ENCODE measurements at places on chromosomes 7 and 10.

- DNase-seq, result no peak
Measured at GRCh38 chr10:69211104-69211503, 9.0 kb upstream of the HKDC1 start.

GRCh38 chr10:99535764-99536337, 3.1 kb downstream of the NKX2-3 start:
- DNase-seq, result no peak

DNA sequence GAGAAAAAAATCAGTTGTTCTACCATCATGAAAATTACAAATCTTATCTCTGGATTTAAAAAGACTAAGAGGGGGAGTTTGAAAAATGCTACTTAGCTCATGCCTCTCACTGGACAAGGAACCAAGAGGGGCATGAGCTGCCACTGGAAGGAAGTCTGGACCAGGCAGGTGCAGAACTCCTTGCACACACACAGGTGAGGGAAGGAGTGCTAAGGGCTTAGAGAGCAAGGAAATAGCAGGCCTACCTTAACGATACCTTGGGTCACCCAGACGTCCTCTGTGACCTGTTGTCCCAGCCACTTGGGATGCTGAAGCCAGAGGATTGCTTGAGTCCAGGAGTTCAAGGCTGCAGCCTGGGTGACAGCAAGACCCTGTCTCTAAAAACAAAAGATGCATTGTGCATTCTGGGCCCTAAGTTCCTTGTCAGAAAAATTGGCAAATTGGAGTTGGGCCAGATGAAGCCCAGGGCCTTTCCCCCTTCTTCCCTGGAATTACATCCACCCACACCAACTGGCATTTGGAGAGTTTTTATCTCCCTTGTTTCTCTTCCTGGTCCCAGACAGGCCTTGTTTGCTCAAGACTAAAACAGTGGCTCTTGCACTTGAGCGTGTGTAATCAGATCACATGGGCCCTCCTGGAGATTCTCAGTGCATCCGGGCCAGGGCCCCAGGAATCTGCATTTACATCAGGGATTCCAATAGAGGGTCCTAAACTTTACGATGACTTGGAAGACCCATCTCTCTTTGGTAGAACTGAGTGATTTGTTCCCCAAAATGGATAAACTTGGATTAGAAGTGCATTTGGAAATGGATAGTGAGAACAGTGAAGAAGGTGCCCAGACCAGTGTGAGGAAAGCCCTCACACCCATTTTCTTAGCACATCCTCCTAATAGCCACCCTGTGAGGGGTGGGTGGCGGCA, 3.0 kb downstream of the DDIT4 start:
- DNase-seq, result no peak

DNA sequence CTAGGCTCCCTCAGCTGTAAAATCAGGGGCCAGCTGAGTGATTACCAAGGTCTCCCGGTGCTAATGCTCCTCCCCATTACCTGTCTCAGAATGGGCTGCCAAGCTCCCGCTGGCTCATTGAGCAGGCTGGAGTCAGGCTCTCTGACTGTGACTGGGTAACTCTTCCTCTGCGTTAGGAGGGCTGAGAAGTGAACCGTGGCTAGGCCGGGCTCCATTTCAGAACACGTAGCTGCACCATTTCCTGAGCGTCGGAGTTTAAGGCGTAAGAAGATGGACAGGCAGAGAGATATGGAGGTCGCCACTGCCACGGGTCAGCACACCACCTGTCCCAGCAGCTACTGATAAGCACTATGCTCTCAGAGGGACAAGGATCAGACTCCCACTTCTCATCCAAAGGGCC, 250.3 kb downstream of the TCERG1L start:
- DNase-seq, result no peak

- no peak for DNase-seq
Measured at GRCh38 chr10:22681301-22681700, 33.1 kb downstream of the PIP4K2A start.

GRCh38 chr10:69465457-69466157, 14.3 kb downstream of the TSPAN15 start:
- no peak for DNase-seq

- DNase-seq, result no peak
Measured at GRCh38 chr10:79923145-79923544, 25.8 kb downstream of the SFTPD start.

GRCh38 chr7:71414490-71414889, 282.5 kb downstream of the GALNT17 start:
- no peak for DNase-seq

DNA sequence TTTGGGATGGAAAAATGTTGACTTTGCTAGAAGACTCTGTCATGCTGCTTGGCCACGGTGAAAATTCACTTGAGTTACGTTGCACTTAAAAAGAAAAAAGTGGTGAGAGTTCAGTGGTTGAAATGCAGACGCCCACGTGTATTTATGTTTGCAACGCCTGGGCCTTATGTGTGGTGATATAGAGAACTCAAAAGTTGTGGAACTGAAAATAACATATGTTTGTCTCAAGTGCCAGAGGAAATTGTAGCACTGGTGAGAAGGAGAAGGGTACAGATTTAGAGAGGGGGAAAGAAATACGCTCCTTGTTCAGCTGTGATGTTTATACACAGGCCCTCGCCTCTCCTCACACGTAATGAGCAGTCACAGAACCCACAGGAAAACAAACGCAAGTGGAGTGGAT, 73.6 kb downstream of the EMX2 start:
- no peak for DNase-seq

DNA sequence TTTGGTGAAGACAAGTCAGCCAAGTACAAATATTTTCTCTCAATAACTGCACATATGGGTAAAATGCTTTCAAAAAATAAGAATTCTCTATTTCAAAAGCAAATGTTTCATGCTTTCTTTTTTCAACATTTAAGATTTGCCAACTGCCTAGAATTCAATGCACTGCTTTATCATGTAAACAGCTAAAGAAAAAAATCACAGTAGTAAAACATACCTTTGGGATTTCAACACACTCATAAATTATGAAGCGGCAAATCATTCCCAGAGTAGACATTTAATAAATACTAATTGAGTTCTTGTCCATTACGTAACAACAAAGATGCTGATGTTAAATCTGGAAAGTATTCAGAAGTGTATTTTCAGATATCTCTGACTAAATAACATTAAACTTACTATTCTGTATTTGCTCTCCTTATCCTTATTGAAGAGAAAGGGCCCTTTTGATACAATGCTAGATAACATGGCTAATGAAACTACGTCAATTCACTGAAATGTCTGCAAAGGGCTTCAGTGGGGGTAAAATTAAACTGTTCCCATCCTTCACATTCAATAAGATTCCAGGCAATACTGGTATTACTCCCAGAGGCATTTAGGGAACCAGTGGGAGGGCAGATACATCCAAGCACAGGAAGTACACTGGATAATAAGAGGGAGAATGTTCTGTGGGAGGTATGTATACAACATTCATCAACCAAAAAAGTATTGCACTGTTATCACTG, 13.9 kb downstream of the NAPEPLD start:
- DNase-seq, result no peak

- no peak for DNase-seq
Measured at GRCh38 chr7:129688503-129689222, 77.1 kb downstream of the NRF1 start.

- DNase-seq, result no peak
Measured at GRCh38 chr7:16904076-16904475, 22.3 kb upstream of the AGR3 start.

DNA sequence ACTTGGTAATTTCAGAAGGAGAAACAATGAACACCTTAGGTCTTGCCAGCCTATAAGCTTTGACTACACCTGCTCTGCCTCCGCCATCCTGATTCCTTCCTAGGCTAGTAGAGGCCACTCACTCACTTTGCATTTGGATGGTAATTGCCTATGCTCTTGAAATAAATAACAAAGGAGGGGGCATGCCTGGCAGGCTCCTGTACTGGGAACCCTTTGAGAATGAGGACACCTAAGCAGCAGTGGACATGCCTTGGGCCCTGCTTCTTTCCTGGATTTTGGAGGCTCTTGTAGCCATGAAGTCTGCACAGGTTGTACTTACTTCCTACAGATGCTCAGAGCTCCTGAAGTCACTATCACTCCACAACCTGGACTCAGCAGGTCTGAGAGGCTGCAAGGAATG, 65.8 kb downstream of the BLNK start:
- DNase-seq, result no peak

DNA sequence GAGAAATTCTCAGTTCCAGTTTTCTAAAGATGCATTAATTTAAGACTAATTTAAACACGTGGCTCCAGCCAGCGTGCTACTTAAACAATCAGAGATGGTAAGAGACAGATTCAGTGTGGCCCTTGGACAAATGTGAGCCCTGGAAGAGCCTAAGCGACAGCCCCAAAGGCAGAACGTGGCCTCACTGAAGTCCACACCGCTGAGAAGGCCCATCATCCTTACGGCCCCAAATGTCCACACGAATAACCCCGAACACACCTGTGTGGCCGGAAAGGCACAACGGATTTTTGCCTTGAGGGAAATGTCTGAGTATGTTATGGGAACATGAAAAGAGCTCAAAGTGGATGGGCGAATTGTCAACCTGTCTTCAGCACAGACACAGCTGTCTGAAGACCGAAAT, 3.2 kb downstream of the COX19 start:
- no peak for DNase-seq

- DNase-seq, result no peak
Measured at GRCh38 chr10:63627881-63628296, 106.7 kb downstream of the REEP3 start.

DNA sequence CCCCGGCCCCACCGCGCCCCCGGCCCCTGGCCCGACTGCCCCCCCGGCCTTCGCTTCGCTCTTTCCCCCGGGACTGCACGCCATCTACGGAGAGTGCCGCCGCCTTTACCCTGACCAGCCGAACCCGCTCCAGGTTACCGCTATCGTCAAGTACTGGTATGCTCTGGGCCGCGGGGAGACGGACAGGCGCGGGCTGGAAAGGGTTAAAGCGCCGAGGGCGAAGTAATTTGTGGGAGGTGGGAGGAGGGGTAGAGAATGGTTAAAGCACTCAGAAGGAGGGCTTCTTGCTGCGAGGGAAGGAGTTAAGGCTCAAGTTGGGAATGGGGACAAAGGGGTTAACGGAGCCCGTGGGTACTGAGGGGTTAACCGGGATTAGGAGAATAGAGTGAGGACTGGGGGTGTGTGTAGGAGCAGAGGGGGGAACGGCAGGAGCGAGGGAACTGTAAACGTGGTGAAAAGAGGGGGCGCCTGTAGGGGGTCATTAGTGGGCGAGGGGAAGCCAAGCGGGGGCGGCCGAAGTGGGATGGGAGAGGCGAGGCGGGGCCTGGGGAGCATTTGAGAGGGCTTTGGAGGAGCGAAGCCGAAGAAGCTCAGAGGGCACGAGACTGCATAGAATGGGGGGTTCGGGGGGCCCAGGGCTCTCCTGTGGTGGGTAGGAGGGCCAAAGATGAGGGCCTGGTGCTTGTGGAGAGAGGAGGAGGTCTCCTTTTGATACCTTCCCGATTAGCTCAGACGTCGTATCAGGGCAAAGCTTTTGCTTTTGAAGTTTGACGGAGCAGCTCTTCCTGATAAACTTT, 605 bp downstream of the SUFU start:
- DNase-seq, result no peak

DNA sequence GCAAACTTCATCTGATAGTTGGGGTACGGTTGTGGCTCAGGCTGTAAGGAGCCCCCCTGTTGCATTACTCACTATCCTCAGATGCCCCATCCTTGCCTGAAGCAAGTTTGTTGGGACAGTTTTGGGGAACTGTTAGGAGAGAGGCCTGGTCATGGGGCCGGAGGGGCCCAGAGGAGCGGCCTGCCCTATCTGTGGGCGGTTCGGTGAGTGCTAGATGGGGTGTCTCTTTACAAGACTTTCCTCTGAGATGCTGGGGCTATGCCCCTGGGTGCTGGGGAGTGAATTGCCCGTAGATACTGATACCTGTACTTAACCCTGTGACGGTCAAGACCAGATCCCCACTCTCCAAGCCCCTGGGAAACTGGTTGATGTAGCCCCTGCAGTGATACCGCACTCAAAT, 12.4 kb downstream of the CUX1 start:
- no peak for DNase-seq

DNA sequence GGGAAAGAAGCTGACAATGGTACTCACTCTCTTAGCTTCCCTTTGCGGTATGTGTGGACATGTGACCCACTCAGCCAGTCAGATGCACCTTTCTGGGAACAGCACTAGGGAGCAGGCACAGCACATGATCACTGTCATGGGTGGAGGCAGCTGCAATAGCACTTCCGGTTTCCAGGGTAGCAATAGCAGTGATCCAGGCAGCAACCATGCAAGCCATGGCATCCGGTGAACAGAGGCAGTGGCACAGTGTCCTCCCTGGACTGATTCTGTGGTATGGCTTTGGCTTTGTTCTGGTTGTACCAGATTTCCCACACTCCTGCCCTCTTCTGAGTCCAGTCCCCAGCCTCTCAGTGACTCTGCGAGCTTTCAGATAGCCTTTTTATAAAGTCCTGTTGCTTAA, 86.8 kb upstream of the NAMPT start:
- DNase-seq, result no peak

GRCh38 chr10:73857446-73857845, 16.9 kb downstream of the CAMK2G start:
- no peak for DNase-seq

- no peak for DNase-seq
Measured at GRCh38 chr10:77268721-77269120, 368.9 kb downstream of the KCNMA1 start.

- DNase-seq, result no peak
Measured at GRCh38 chr10:52890281-52890680, 117.7 kb upstream of the MBL2 start.

GRCh38 chr10:30056767-30057355, 2.5 kb downstream of the JCAD start:
- no peak for DNase-seq

GRCh38 chr10:113929522-113929921, 75.1 kb downstream of the NHLRC2 start:
- DNase-seq, result no peak

GRCh38 chr10:52778511-52779392, 6.2 kb upstream of the MBL2 start:
- no peak for DNase-seq

DNA sequence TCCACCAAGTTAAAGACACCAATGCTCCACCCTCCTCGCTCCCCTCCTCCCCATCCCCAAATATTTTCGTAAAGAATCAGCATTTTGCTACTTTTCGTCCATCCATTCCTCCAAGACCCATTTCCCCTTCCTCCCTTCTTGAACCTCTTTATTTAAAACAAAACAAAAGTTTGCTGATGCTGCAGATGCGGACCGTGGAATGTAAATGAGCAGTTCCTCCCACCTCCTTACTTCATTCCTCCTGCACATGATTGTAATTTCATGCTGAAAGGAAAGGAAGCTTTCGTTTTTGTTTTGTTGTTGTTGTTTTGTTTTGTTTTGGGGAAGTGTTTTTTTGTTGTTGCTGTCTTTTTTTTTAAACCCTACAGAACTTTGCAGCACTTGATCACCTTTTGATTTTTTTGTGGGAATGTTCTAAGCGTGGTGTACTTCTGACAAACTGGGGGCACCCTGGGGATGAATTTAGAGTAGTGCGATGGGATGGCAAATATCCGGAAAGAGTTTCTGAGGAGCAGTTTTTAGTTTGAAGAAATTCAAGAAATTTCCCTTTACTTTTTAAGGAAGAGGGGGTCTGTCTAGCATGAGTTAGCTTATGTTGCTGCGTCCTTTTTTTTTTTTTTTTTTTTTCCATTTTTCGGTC, 177.3 kb downstream of the TCF7L2 start:
- no peak for DNase-seq
